Thymus (tissue), 14 donors: ENCODE measurements at places on chromosomes 4 and X.

DNA sequence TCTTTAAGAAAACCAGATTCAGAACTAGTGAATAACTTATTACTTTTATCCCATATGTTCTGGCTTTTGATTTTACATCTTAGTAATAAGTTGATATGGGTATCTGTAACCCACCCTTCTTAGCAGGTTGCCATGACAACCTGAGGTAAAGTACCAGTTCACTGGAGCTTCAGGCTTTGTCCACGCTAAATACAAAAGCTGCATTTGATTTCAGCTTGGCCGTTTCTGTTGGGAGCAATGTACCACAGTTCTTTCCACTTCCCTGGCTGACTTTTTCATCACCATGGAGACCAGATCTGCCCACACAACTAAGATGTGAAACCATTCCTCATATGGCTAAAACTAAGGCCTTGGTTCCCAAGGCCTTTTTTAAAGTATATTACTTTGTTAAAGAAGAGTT is 26.1 kb downstream of the KLHL34 start:
- DNase-seq = no peak

GRCh38 chrX:103726477-103726876 is 15.8 kb downstream of the TMEM31 start:
- DNase-seq = no peak

DNA sequence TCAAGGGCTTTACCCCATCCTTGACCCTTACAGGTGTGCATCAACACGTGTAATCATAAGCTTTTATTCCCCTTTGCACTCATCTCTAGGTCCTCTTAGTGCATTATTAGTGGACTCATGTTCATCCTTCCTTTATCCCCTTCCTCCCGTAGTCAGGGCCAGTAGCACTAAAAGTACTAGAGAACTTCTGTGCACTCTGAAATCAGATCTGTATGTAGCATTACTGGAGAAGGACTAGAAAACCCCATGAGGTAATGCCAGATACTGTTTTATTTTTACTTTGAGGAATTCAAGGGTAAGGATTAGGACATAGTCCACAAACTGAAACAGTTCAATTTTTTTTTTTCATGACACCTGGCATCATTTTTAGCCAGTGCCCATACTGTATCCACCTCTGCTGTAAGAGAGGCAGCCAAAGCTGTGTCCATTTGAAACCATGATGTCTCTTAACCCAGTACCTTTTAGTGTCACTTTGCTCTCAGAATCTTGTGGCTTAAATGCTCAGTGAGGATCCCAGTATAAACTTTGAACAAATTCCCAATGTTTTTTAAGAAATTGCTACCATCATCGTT is 134.7 kb downstream of the FNIP2 start:
- no peak for DNase-seq

DNA sequence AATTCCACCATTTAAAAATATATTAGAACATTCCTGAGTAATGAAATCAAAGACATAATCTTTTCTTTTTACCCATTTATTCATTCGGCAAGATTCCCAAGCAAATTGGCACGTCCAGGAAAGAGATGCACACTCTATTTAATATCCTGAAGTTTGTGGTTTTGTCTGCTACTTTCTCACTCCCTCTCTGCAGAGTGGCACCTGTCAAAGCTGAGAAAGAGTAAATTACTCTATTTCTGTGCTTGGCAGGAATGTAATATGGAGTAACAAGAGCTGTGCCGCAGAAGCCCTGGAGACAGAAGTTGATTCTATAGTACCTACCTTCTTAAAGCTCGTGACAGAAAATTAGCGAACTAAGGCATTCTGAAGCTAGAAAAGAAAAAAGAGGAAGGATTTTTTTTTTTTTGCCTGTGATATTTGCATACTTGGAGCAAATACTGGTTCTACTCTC is 5.5 kb downstream of the GSTCD start:
- no peak for DNase-seq

DNA sequence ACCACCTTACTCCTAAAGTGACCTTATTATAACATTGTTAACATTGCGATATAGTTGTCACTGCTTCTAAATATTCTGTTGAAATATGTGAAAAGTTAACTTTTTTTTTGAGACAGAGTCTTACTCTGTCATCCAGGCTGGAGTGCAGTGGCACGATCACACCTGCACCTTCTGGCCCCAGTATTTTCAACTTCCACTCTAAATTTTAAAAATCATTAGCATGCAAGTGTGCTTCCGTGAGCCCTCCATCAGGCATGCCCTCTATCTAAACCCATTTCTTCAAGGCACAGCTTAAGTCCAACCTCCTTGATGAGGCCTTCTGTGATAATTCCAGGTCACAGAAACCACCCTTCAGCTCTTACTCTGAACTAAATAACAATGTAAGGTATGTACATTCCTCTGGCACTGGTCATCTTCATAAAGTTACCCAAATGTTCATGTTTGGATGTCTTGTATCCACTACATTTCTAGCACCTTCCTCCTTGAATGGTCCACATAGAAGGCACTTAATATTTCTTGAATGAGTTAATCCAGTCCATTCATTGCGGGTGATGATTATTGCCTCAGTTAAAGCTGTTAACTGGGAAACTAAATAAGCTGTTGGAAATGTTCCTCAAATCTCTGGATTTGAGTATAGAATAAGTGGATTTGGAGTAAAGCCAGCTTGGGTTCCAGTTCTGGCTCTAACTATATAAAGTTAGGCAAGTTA is 38.6 kb upstream of the TMEM131L start:
- no peak for DNase-seq

GRCh38 chr4:144740316-144740715 is 94.4 kb downstream of the HHIP start:
- DNase-seq = no peak

GRCh38 chrX:3449287-3449686 is 102.8 kb upstream of the MXRA5 start:
- no peak for DNase-seq
